Activated T-cell treated with anti-CD3 and anti-CD28 coated beads, Interleukin-2, amount 50 U/mL, for 48 hours (primary cell): ENCODE measurements at places on chromosomes 13 and 19.

- no peak for DNase-seq
Measured at GRCh38 chr13:80362481-80362880, 21.6 kb upstream of the SPRY2 start.

GRCh38 chr19:57815247-57816075 is 748 bp upstream of the ZNF552 start:
- DNase-seq, result no peak

GRCh38 chr19:30692879-30693503 is 320.8 kb downstream of the ZNF536 start:
- DNase-seq, result no peak

- DNase-seq, result no peak
Measured at GRCh38 chr13:106560821-106561220, 7.1 kb downstream of the ARGLU1 start.

- DNase-seq, result no peak
Measured at GRCh38 chr13:66996503-66996902, 233.6 kb downstream of the PCDH9 start.

- DNase-seq, result no peak
Measured at GRCh38 chr19:1968279-1969175, 27.6 kb downstream of the CSNK1G2 start.

DNA sequence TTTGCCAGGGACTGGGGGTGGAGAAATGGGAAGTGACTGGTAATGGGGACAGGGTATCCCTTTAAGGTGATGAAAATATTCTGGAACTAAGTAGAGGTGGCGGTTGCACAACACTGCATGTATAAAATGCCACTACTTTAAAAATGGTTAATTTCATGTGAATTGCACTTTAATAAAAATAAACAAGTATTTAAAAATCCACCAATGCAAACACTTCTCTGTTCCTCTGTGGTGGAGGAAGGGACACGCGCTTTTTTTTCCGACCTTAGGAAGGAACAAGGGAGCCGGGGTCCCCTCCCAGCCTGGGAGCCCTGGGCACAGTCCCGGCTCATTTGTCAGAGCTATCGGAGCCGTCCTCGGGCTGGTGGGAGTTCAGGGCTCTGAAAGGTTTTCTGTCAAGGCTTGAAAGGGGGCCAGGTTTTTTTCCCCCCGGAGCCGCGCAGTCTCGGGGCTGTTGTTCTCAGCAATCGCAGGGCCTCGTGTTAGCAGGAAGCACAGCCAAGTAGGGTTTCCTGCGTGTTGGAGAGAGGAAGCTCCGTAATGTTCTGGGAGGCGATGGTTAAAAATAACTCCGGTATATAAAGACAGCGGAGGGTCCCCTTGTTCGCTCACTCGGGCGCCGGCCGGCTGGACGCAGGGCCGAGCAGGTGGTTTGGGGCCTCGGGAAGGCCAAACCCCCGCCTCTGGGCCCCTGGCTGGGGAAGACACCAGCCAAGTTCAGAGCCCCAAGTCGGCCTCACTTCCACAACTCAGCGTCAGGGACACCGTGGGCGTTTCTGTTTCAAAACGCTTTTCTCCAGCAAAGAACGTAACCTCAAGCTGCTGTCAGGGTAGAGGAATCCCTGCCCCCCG is 41.2 kb upstream of the KLF2 start:
- DNase-seq, result peak; percentile 86

DNA sequence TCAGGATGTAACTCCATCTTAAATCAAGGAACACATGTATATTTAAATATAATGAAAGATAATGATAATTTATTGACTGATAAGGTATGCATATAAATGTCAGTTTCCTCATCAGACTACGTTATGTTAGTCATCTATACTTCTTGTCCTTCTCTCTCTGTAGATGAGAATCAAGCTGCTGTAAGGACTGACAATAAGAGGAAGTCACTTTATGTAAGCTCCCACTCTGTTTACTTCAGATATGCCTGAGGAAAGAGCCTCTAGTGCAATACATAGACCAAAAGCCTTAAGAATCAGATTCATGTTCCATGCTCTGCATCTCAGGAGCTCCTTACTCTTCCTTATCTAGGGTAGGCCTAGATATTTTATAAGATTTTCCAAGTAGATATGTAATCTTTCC is 9.6 kb upstream of the SLITRK6 start:
- no peak for DNase-seq

DNA sequence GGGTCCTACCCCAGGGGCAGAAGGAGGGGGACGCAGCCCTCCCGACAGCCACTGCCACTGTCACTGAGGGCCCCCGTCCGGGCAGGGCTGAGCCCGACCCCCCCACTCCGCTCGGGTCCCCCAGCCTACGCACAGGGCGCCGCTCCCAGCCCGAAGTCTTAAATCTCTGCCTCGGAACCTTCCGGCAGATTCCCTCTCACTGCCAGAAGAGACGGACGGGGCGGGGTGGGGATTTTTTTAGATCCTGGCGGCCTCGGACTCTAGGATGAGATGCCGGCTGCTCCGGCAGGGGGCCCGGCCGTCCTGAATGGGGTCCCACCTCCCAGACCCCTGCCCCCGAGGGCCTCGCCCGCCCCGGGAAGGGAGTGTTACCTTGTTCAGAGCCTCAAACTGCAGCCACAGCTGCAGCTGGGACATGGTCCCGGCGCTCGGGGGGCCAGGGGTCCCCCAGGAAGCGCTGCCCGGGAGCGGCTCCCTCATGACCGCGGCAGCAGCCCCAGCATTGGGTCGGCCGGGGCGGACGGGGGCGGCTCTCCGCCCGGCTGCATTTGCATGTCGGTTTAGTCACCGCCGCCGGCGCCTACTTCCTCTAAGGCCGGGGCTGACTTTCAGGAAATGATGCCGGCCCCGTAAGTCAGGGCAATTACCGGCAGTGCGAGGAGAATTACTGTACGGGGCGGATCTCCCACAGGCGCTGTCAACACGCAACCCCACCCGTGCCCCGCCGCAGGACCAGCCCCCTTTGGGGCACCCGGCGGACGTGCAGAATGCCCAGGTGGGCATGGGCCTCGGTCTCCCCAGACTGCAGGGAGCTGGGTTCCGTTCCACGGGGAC is 28.1 kb downstream of the GPX4 start:
- peak; percentile 95 for DNase-seq

- peak; percentile 73 for DNase-seq
Measured at GRCh38 chr19:29831041-29831548, 19.3 kb downstream of the CCNE1 start.

DNA sequence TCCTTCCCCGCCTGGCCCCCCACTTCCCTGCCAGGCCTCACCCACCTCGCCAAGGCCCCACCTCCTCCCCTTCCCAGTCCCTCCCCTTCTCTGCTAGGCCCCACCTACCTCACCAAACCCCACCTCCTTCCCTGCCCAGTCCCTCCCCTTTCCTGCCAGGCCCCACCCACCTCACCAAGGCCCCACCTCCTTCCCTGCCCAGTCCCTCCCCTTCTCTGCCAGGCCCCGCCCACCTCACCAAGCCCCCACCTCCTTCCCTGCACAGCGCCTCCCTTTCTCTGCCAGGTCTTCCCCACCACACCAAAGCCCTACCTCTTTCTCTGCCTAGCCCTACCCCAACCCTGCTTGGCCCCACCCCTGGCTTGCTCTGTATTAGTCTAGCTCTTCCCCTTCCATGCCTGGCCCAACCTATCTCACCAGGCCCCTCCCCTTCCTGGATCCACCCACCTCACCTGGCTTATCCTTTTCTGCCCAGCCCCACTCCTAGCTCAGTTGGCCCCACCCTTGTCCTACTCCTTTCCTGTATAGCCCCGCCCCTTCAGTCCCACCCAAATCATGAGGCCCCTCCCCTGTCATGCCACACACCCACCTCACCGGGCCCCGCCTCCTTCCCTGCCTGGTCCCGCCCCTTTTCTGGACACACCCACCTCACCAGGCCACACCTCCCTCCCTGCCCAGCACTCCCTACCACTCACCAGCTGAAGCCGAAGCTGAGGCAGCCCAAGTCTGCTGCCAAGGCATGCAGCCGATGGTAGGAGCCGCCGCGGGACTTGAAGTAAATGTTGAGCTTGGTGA is 16.2 kb downstream of the CERS1 start:
- DNase-seq, result peak; percentile 59

- DNase-seq, result no peak
Measured at GRCh38 chr13:94312511-94313216, 166.8 kb downstream of the DCT start.

DNA sequence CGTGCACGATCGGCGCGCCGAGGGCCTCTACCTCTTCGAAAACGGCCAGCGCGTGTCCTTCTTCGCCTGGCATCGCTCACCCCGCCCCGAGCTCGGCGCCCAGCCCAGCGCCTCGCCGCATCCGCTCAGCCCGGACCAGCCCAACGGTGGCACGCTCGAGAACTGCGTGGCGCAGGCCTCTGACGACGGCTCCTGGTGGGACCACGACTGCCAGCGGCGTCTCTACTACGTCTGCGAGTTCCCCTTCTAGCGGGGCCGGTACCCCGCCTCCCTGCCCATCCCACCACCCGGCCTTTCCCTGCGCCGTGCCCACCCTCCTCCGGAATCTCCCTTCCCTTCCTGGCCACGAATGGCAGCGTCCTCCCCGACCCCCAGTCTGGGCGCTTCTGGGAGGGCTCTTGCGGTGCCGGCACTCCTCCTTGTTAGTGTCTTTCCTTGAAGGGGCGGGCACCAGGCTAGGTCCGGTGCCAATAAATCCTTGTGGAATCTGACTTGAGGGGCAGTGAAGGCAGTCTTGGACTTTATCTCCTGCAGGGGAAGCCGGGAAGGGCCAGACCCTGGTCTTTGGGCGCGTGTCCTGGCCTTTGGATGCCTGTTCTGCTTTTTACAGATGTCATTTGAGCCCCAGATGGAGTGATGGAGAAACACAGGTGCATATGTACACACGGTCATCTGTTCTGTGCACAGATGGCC is 2.2 kb downstream of the CLEC11A start:
- DNase-seq, result no peak
